Stimulated activated CD8-positive, alpha-beta memory T cell treated with anti-CD3 and anti-CD28 coated beads, Interleukin-15, amount 100 ng/mL, for 48 hours (primary cell): ENCODE measurements at places on chromosomes 1 and 21.

DNA sequence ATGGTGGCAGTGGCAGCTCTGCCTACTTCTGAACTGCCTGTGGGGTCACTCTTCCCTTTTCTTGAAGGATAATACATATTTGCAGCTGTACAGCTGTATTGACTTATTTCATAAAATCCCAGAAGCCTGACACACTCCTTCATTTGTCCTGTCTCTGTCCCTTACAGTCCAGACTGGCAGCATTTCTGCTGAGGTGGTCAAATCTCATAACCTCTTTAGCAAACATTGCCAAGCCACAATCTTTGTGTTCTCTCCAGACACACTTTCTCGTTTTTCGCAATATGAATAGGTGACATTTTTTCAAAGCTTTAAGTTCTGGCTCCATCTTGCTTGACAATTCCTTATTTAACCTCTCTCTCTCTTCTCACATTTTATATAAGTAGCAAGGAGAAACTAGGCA is 15.2 kb downstream of the LY9 start:
- DNase-seq, result no peak

GRCh38 chr1:82565146-82565545 is 764.4 kb downstream of the ADGRL2 start:
- no peak for DNase-seq

DNA sequence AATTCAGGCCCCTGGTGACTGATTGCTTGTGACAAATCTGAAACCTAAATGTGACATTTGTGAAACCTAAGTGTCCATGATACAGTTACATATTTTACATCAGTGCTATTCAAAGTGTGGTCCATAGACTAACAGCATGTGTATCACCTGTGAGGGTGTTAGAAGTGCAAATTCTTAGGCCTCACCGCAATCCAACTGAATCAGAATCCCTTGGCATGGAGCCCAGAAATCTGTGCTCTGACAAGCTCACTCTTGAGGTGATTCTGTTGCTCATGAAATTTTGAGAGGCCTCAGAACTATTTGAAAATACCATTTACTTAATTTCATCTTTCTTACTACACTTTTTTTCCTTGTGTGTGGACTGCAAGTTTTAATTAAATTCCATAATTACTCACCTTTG is 587.9 kb downstream of the ADGRL2 start:
- no peak for DNase-seq

DNA sequence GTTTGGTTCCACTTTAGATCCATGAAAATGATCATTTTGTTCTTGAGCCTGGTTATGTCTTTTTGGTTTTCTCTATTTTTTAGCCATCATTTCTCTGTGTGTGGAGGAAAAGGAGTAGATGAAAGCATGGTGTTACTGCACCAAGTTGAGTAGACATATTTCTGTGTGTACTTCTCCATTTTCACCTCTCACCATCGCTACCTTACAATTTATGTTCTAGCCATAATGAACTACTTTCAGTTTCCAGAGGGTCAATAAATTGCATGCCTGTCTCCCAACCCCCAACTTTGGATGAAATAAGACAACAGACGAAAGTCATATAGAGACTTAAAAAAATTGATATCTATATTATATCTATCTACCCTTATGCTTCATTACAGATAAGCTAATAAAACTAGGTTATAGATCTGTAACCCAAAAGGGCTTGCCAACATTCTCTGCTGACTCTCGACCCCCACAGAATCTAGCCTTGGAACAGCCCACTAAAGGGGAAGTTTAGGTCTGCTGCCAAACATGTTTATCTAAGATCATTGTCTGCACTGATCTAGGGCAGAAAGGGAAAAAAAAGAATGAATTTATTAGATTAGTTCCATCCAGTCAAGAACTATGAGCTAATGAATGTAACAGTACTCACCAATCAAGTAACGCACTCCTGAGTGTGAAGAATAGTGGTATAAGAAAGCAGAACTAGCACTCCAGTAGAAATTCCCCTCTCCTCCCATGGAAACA is 7.5 kb upstream of the MAN1A2 start:
- no peak for DNase-seq

- DNase-seq, result no peak
Measured at GRCh38 chr1:44939061-44939460, 47.3 kb downstream of the EIF2B3 start.

- DNase-seq, result no peak
Measured at GRCh38 chr1:87044840-87045239, 130.4 kb downstream of the HS2ST1 start.

DNA sequence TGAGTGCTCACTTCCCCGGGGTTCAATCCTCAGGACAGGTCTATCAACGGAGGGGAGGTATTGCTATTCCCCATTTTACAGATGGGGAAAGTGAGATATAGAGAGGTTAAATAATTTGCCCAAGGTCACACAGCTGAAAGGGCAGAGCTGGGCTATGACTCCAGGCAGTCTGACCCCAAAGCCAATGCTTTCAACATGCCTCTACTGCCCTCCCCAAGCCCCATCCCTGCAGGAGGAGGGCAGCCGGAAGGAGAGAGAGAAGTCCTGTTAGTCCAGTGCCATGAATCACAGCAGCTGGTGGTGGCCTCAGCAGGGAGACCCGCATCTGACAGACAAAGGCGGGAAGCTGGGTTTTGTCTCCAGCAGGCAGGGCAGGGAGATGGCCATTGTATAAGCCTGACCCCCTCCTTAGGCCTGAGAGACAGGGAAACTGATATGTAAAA is 20.0 kb upstream of the CLIC4 start:
- DNase-seq, result no peak

- DNase-seq, result no peak
Measured at GRCh38 chr1:2248127-2248826, 20.2 kb downstream of the SKI start.

- peak; percentile 21 for DNase-seq
Measured at GRCh38 chr1:200969726-200970561, 53.6 kb downstream of the KIF21B start.

GRCh38 chr1:200629876-200630514 is 9.4 kb upstream of the KIF14 start:
- no peak for DNase-seq

- DNase-seq, result no peak
Measured at GRCh38 chr1:155044812-155045657, 6.1 kb upstream of the ADAM15 start.
